ENCODE measurements at places on chromosomes 5 and 9. TPM values are rescaled to one million over a fixed set of nuclear protein-coding genes. Genes with fewer than 3 reads are reported as not detected.

Gene SLC46A2
- total RNA-seq = not detected

Gene FAXDC2
- total RNA-seq = 0.17 TPM

Gene ADGRD2
- total RNA-seq = not detected

Gene HTR4
- not detected for total RNA-seq

Gene CCNB1
- total RNA-seq = 265 TPM

Gene IL9
- not detected for total RNA-seq
